ENCODE measurements at places on chromosomes 5 and 9.

GRCh38 chr5:74476819-74477453 lies 163.6 kb downstream of the ENC1 start:
- no peak for DNase-seq

- no peak for DNase-seq
These were observed 97.4 kb downstream of the HOMER1 start for GRCh38 chr5:79416499-79416898.

GRCh38 chr5:173327948-173328843 lies at the start of gene STC2:
Gene STC2 (minus strand): TSS chr5:173328414. CDS start chr5:173328193, 221 bp downstream.
- peak; percentile 57 for DNase-seq

- no peak for DNase-seq
These were observed 19.2 kb downstream of the IRF1 start for GRCh38 chr5:132471151-132471907.

DNA sequence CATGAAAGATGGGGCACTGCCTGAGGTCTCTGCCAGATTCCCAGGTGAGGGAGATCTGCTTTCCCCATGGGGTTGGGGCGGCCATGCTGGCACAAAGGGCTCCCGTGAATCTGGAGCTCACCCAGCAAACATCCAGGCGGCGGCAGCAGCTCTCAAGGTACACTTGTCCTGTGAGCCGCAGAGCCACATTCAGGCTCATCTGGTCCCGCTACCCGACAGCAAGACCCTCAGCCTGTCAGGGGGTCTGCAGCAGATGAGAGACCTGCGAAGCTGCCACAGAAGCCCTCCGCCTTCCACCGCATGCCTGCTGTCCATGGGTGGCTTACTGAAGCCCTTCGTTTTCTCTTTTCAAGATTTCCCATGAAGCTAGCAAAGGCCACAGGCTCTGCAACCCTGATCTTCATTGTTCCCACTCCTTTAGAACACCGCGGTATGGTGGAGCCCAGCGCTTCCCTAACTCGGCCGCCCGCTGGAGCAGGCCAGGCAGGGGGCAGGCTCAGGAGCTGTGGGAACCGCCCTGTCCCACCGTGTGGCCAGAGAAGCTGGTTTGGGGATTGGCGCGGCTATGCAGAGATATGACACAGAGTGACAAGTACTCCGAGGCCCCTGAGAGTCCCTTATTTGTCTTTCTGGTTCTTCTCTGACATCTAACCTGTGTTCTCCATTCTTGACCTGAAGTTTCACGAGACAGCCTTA lies 8.8 kb downstream of the LRRC14B start:
- no peak for DNase-seq

DNA sequence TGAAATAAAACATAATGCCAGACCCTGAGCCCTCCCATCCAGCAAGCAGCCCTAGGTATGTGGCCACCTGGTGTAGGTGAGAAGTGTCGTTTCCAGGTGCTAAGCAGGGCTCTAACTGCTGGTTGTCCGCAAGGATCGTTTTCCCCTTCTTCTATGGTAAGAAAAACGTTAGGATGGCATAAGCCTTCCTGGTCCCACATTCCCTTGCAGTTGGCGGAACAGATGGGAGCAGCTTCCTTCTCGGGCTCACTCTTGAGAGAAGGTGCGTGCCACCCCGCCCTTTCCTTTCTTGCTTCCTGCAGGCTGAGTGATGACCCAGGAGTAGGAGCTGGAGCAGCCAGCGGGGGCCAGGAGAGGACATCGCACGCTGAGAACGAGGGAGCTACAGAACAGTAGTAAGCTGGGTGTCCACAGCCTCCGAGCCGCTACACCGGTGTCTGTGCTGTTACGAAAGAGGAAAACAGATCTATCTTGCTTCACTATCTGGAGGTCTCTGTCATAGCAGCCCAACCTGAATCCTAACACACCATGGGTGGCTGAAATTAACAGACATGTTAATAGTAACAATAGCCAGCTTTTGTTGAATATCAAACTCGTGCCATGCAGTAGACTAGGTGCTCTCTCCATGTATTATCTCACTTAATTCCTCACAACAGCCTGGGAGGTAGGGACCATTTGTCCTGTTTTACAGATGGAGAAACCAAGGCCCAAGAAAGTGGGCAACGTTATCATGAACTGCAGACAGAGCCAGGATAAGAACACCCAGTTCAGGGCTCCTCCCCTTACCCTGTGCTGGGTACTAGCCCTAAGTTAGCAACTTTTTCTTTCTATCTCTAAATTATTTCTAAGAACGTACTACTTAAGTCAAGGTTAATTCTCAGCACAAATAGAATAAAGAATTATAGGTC lies 139.8 kb downstream of the COL23A1 start:
- DNase-seq = no peak

DNA sequence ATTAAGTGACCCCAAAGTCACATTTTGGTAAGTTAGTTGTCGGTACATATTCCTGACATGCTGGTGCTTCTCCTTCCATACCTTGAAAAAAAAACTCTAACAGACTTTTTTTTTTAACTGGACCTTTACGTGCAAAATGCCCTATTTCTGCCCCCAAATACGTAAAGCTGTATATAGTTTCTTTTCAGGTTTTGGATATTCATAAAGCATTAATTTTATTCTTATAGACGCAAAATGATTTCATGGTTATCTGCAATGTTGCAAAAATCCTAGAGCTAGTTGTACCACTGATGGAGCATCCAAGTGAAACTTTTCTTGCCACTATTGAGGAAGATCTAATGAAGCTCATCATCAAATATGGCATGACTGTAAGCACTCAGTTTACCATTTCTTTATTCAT lies 167.6 kb downstream of the NIPBL start:
- DNase-seq = no peak

- no peak for DNase-seq
These were observed 30.7 kb downstream of the PPARGC1B start for GRCh38 chr5:149760854-149761187.

DNA sequence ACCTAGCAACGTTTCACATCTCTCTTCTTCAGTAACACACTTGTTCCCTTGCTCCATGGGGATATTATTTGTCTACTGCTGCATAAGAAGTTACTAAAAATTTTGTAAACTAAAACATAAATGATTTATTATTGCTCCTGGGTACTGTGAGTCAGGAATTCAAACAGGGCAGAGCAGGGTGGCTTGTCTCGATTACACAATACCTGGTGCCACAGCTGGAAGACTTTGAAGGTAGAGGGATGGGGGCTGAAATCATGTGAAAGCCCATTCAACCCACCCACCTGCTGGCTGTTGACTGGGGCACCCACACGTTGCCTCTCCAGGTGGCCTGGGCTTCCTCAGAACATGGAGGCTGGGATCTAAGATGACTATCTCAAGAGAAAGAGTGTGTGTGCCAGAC lies 213.2 kb downstream of the ESM1 start:
- no peak for DNase-seq

DNA sequence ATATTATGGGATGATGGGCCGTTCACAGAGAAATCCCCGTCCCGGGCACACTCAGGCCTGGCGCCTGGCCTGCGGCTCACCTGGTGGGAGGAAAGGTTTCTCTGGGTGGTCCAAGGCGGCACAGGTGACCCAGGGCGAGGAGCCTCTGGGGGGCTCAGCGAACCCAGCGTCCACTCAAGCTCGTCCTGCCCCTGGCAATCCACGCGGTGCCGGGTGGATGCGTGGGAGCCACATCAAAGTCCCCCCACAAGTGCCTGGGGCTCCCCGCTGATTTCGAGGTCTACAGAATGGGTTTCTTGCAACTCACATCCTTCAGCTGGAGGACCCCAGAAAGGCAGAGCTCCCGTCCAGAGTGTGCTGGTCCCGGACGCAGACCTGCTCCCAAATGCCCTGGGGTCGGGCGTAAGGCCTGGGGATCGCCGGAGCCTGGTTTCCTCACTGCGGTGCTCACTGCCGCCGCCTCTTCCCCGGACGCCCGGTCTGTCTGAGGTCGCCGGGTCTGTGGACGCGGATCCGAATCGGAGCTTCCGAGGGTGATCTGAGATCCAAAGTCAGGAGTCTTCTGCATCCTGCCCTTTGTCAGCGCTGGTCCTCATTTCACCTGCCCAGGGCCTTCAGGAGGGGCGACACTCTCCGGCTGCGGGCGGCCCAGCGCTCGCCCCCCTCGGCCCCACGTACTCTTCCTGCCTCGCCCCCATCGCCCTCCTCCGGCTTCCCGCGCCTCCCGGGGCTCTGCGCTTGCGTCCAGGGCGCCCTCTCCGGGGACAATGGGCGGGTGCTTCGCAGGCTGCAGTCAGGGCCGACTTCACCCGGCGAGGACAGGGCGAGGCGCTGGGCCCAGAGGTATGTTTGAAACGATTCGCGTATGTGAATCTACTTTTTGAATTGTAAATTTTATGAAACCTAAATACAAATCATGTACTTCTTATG lies 20.0 kb upstream of the RUFY1 start:
- DNase-seq = peak; percentile 35

DNA sequence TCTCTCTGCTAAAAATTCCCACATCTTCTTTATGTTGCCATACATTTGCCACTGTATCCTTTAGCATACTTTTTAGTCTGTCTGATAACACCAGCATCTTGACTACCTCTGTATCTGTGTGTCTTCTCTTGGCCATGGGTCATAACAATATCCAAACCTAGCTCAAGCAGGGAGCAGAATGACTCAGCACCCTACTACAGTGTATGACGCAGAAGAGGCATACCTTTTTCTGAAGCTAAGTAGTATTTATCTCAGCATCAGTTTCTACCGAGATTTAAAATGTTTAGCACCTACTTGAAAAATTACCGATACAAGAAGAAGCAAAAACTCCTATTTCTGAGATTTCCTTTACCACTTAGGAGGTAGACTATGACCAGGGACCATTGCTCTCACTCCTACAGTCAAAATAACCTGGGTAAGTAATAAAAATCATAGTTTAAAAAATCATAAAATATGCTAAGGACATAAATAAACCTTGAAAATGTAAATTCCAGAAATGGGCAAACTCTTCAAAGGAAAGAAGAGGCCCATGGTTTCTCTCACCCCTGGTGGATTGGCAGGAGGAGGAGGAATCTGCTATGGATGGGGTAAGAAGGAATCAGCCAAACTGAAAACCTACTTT lies 286.5 kb downstream of the MAST4 start:
- DNase-seq = no peak

GRCh38 chr5:142115937-142116614 lies 7.5 kb downstream of the NDFIP1 start:
- DNase-seq = no peak

GRCh38 chr5:150062216-150062922 lies 24.0 kb downstream of the CSF1R start:
- no peak for DNase-seq

DNA sequence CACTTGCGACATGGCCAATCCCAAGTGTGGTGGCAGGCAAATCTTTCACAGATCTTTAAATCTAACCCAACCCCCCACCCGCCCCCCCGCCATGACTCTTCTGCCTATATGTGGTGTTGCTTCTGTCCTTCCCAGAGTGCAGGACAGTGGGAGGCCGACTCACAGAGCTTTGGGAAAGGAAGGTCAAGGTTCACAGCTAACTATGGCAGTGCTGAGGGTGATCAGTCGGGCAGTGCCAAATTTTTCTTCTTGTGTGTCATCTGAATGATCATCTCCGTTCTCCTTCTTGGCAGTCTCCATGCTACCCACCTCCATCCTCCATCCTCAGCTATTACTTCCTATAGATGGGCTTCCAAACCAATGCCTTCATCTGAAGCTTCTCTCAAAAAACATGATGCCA lies 129.0 kb upstream of the NFIB start:
- no peak for DNase-seq

DNA sequence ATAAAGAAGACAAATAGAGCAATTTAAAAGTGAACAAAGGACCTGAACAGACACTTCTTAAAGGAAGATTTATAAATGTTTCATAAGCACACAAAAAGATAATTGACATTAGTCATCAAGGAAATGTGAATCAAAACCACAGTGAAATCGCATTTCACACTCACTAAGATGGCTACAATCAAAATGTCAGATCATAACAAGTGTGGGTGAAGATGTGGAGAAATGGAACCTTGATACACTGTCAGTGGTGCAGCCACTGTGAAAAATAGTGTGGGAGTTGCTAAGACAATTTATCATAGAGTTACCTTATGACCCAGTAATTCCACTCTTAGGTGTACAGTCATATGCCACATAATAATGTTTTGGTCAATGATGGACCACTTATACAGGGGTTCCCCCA lies 54.5 kb upstream of the HTR4 start:
- DNase-seq = no peak

DNA sequence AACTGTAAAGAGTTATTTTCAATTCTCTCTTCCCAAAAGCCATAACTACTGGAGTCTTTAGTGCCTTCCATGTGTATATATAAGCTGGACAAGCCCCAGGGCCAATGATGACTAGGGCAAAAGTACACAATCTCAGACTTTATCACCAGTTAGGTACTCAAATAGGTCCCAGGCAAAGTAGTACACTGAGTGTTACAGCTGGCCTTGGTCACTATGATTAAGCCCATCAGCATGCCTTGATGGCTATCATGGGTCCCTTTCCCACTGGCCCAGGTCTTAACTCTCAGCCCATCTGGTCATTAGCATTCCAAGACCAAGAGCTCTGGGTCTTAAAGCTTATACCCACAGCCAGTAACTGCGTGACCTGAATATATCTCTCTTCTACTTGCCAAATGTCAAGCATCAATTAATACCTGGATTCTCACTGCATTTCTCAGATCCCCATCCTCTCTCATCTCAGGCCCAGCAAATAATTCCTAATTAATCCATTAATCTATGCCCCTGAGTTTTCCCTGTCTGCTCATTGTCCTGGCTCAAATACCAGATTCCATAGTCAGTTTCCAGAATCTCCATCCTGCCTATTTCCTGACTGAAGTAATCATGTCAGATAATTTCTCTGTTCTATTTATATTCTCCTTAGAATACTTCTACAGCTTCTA lies 62.3 kb downstream of the NR6A1 start:
- DNase-seq = no peak

- peak; percentile 1 for DNase-seq
These were observed 50.2 kb downstream of the MED10 start for GRCh38 chr5:6328173-6328572.

DNA sequence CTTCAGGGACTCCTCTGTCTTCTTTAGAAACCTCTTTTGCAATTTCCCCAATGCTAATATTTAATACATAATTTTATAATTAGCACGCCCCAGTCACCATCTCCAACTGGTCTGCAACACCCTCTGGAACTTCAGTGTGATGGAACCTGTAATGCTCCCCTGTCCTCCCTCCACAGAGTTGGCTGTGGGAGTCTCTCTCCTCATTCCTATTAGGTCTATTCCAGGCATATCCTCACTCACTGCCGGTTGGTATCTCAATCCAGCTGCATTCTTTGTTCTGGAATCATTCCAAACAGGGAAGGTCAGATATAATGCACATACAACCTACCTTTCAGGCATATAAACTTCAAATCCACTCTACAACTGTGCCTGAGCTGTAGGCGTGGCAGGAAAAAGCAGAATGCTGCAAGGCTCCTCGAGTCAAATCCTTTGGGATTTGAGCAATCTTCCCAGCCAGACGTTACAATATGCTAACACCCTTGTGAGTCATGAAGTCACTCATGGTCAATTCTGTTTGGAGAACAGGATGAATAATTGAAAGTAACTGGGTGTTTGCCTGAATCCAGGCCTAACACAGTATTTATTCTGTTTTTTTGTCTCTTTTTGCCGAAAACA lies 293.8 kb downstream of the CWC27 start:
- DNase-seq = no peak
